ENCODE measurements at places on chromosomes 11 and 22. TPM values are rescaled to one million over a fixed set of nuclear protein-coding genes. Genes with fewer than 3 reads are reported as not detected.
A peak's percentile ranks its signal among the peaks of the same experiment; 100 is the strongest.

- H3K27me3 ChIP-seq = no peaks in the 10 kb centered on the region
- H3K27ac ChIP-seq = no peak overlapping the region
- H3K4me1 ChIP-seq = no peaks in the 10 kb centered on the region
Observed at GRCh38 chr11:117395476-117395875, 67.8 kb downstream of the CEP164 start.

The TRIM49D2 gene
- not detected for total RNA-seq

DNA sequence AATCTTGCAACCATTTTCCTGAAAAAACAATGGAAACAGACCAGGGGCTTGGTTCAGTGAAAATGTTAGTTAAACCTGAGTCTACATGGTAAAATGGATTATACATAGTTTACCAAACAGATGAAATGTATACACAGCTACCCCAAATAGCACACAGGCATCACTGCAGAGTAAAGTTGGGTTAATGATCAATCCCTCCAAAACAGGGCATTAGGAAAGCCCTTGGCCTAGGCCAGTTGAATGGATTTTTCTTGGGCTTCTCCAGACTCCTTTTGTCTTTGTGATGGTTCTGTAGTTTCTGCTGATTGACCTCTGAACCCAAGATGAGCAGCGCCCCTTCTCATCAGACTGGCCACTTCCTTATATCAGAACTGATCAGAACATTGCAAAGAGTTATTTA is 173.5 kb downstream of the RRAS2 start:
- H3K27me3 ChIP-seq = no peaks in the 10 kb centered on the region
- H3K4me1 ChIP-seq = no peaks in the 10 kb centered on the region
- H3K4me3 ChIP-seq = no peak overlapping the region
- DNase-seq = no peak

The OR8G5 gene
- not detected for total RNA-seq

DNA sequence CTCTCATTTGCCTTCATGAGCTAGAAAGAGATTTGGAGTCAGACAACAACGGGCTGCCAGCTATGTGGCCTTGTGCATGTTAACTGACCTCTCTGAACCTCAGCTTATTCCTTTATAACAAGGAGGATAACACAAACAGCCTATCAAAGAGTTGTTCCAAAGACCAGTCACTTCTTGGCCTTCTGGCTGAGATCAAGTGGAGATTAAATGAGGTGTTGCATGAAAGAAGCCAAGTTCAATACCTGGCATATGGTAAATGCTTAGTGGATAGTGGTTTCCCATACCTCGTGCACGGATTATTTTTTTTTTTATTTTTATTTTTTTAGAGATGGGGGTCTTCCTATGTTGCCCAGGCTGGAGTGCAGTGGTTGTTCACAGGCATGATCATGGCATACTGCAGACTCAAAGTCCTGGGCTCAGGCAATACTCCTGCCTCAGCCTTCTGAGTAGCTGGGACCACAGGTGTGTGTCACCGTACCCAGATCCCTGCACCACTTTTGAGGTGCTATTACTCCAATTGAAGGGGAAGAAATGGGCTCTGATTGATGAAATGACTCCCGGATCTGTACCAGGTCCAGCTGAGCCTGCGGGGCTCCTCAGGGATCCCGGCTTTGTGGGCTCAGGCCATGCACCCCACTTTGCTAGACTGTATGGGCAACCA is 4.9 kb downstream of the LGALS1 start:
- DNase-seq = no peak
- peaks cover 28% of the 10 kb centered on the region for H3K4me1 ChIP-seq
- no peaks in the 10 kb centered on the region for H3K36me3 ChIP-seq
- no peak overlapping the region for H3K4me3 ChIP-seq
- no peak overlapping the region for H3K27ac ChIP-seq

DNA sequence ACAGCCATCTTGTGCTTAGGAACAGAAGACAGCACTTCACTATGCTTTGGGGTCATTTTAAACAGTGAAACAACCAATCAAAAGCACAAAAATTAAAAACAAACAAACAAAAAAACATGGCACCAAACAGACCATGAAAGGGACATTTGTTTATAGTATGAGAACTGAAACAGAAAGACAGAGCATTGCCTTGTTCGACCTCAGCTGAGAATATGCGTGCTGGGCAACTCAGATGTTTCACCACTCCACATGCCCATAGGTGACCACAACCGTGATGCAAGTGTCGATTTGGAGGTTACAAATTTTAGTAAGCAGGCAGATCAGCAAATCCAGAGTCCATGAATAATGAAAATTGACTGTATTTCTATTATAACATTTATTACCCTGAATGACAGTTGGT is 30.0 kb downstream of the NNMT start:
- no peaks in the 10 kb centered on the region for H3K4me1 ChIP-seq
- H3K4me3 ChIP-seq = no peak overlapping the region
- H3K27me3 ChIP-seq = peaks cover 3% of the 10 kb centered on the region
- no peak overlapping the region for H3K27ac ChIP-seq
- DNase-seq = no peak
- H3K36me3 ChIP-seq = peaks cover 8% of the 10 kb centered on the region

DNA sequence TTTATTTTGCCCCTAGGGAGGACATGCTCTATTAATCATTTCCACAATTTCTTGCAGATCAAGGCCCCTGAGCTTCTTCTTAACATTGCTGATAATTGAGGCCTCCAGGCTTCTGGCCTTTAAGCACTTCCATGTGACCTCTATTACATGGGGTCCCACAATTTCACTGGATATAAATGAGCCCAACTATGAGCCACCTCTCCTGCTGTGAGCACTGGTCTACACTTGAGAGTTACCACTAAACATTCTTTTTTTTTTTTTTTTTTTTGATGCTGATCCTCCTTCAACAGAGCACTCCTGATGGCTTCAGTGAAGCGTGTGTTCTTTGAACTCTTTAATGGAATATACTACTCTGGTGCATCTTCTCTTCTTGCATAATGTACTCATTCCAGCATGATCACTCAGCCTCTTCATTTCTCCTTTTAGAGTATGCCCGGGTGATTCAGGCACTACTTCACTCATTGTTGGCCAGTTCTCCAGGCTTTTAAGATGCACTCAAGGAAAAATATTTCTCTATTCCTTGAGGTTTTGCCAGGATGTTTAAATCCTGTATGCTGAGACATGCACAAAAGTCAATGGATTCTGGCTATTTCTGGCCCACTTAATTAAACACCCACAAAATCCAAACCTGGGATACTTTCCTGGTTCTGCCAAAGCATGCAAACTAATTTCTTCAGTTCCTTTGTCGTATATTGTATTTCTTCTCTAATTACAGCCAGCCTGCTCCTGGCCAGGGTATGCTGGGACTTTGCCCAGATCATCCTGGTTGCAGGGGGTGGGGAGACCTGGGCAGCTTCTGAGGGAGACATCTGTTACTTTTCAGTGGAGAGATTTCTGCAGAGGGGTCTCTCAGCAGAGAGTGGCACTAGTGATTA is 257.8 kb upstream of the LUZP2 start:
- DNase-seq = no peak
- H3K27me3 ChIP-seq = no peaks in the 10 kb centered on the region
- H3K4me3 ChIP-seq = no peak overlapping the region
- H3K36me3 ChIP-seq = no peaks in the 10 kb centered on the region
- H3K4me1 ChIP-seq = no peaks in the 10 kb centered on the region

The GAB4 gene
- not detected for total RNA-seq

- H3K27me3 ChIP-seq = no peaks in the 10 kb centered on the region
- peaks cover 48% of the 10 kb centered on the region for H3K4me1 ChIP-seq
- no peak overlapping the region for H3K27ac ChIP-seq
Observed at GRCh38 chr11:35274909-35275785, 136.2 kb downstream of the CD44 start.

DNA sequence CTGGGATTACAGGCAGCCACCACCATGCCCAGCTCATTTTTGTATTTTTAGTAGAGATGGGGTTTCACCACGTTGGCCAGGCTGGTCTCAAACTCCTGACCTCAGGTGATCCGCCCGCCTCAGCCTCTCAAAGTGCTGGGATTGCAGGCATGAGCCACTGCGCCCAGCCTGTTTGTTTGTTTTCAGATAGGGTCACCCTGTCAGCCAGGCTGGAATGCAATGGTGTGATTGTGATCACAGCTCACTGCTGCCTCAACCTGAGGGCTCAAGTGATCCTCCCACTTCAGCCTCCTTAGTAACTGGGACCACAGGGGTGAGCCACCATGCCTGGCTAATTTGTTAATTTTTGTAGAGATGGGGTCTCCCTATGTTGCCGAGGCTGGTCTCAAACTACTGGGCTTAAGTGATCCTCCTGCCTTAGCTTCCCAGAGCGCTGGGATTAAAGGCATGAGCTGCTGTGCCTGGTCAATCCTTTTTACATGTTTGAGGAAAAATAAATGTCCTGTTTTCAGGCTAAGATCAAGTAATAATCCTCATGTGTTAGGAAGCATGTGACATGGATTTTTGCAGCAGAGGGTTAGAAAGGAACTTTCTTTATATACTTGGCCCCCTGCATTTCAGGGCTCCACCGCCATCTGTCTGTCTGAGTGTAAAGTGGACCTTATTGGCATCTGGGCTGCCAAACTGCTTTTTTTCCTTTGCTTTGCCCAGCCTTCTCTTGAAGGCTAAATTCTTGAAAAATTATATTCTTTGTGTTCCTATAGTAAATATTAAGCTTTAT is 4.8 kb upstream of the SLC3A2 start:
- DNase-seq = no peak
- peaks cover 14% of the 10 kb centered on the region for H3K4me1 ChIP-seq
- H3K4me3 ChIP-seq = no peak overlapping the region
- H3K36me3 ChIP-seq = peaks cover 31% of the 10 kb centered on the region
- no peaks in the 10 kb centered on the region for H3K27me3 ChIP-seq
- H3K27ac ChIP-seq = no peak overlapping the region

GRCh38 chr11:97754976-97755375 is 1265.8 kb upstream of the CNTN5 start:
- no peaks in the 10 kb centered on the region for H3K27me3 ChIP-seq
- H3K4me1 ChIP-seq = no peaks in the 10 kb centered on the region
- no peak overlapping the region for H3K4me3 ChIP-seq
- no peak overlapping the region for H3K27ac ChIP-seq
- no peak for DNase-seq
- no peaks in the 10 kb centered on the region for H3K36me3 ChIP-seq

DNA sequence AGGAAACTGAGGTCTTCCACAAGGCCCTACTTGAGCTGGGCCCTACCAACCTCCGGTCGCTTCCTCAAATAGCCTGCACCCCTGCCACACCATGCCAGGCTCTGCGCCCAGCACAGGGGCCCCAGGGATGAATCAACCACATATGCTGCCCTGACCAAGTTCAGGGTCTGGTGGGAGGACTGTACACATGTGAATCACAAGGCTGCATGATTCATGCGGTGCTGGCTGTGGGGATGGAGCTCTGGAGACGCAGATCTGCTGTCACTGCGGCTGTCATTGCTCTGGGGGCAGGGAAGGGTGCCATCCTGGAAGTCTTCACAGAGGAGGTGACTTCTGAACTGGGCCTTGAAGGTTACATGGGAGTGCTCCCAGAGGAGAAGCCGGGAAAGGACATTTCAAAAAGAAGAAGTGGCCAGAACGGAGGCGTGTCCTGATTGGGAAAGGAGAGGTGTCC is 21.5 kb downstream of the CYTH4 start:
- H3K36me3 ChIP-seq = peaks cover 16% of the 10 kb centered on the region
- no peaks in the 10 kb centered on the region for H3K27me3 ChIP-seq
- peaks cover 84% of the 10 kb centered on the region for H3K4me1 ChIP-seq
- peak; percentile 85 for DNase-seq

The PIH1D2 gene
- total RNA-seq = 0.35 TPM

The ACR gene
- not detected for total RNA-seq

The CCDC188 gene
- not detected for total RNA-seq

The SERPING1 gene
- 0.43 TPM for total RNA-seq

GRCh38 chr22:44599500-44600140 is 101.6 kb upstream of the RTL6 start:
- H3K27ac ChIP-seq = no peak overlapping the region
- H3K27me3 ChIP-seq = peaks cover 12% of the 10 kb centered on the region
- DNase-seq = no peak
- H3K36me3 ChIP-seq = no peaks in the 10 kb centered on the region

The C1QTNF5 gene
- not detected for total RNA-seq

GRCh38 chr11:96329855-96330510 is 13.0 kb downstream of the MAML2 start:
- peak overlapping the region; percentile 82 for H3K27ac ChIP-seq
- no peaks in the 10 kb centered on the region for H3K27me3 ChIP-seq
- peaks cover 31% of the 10 kb centered on the region for H3K36me3 ChIP-seq
- H3K4me3 ChIP-seq = no peak overlapping the region
- peaks cover 82% of the 10 kb centered on the region for H3K4me1 ChIP-seq

- H3K36me3 ChIP-seq = peaks cover 2% of the 10 kb centered on the region
- H3K4me3 ChIP-seq = no peak overlapping the region
- no peak for DNase-seq
- no peak overlapping the region for H3K27ac ChIP-seq
Observed at GRCh38 chr11:44885065-44885810, 65.4 kb downstream of the TP53I11 start.

- no peaks in the 10 kb centered on the region for H3K4me1 ChIP-seq
- no peak overlapping the region for H3K27ac ChIP-seq
- no peak overlapping the region for H3K4me3 ChIP-seq
Observed at GRCh38 chr11:9947231-9947864, 283.5 kb downstream of the SWAP70 start.

DNA sequence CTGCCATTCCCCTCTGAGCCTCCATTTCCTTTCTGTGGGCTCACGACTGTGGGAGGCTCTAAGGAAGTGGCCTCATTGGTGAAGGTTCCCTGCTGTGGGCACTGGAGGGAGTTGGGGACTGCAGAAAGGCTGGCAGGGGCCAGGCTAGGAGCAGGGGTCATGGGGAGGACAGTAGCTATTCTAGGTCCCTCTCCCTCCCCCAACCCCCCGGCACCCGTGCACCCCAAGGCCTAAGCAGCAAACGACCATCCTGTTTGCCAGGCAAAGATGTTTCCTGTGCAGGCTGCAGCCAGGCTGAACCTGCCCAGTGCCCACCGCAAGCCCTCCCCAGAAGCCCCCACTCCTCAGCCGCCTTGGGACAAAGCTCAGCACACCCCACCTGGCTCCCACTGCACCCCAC is 189.4 kb downstream of the MN1 start:
- H3K4me3 ChIP-seq = no peak overlapping the region
- no peaks in the 10 kb centered on the region for H3K4me1 ChIP-seq
- no peaks in the 10 kb centered on the region for H3K36me3 ChIP-seq
